Stimulated activated CD4-positive, alpha-beta T cell treated with anti-CD3 and anti-CD28 coated beads, Interleukin-4, amount 100 ng/mL, for 48 hours (primary cell): ENCODE measurements at places on chromosomes 2 and 18.

- DNase-seq = no peak
These were observed 115.0 kb downstream of the ZBTB7C start for GRCh38 chr18:48293954-48294898.

DNA sequence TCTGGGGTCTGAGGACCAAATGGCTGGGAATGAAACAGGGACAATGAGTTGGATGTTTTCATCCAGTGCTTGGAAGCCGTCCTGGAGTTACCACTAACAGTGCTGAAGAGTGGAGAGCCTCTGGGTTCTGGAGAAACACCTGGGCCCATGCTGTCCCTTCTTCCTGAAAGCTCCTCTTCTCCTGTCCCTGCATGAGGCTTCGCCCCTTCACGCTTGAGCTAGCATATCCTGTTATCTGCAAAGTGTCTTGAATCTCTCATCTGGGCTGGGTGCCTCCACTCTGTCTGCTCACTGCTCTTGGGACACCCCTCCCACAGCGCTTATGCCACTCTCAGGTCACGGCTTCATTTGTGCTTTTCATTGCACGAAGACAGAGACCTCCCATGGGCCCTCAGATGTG, 154.5 kb downstream of the MYCN start:
- DNase-seq = no peak

- DNase-seq = no peak
These were observed 306.0 kb upstream of the CELF4 start for GRCh38 chr18:37871561-37871960.

GRCh38 chr18:63287691-63288220, 31.8 kb downstream of the BCL2 start:
- DNase-seq = no peak

GRCh38 chr18:68769461-68769860, 28.4 kb upstream of the CCDC102B start:
- no peak for DNase-seq

DNA sequence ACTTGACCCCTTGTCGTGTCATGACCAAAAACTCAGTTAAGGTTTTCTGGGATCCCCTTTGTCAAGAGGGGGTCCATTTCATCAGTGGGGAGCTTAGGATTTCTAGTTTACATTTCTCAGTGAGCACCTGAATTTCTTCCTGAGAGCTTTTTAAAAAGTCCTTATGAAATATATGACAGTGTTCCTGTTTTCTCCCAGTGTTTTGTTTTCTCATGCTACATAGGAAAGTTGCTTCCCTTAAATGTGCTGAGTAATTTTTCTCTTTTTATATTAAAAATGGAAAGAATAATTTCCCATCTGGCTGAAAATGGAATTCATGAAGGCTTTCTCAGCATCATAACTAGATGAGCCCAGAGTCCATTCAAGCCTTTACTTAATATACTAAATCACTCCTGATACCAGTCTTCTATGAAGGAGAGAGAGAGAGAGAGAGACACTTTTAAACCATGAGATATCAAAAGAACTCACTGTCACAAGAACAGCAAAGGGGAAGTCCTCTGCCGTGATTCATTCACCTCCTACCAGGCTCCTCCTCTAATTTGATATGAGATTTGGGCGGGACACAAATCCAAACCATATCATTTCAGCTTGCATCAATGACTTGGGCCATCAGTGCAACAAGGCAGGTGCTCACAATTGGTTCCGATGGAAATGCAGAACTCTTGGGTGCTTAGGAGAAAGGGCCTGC, 61.1 kb downstream of the XRCC5 start:
- DNase-seq = no peak

GRCh38 chr2:224584785-224585210, 365 bp downstream of the CUL3 start:
- DNase-seq = peak; percentile 53

DNA sequence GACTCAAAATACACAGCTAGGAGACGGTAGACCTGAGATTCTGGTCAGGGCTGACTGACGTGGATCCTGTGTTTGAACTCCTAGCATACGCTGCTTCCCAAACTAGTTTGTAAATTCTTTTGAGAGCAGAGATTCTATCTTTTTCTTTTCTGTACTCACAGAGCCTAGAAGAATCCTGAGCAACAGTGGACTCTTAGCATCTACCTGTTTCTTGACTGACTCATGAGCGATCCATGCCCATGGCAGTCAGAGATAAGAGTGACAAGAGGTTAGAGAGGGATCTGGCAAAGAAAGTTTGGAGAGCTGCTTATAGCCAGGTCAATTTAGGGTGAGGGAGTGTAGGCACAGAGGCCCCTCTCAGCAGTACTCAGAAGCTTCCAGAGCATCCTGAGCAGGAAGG, 41.1 kb upstream of the PPP1CB start:
- no peak for DNase-seq
